ENCODE measurements at places on chromosomes 16 and 17.

GRCh38 chr17:7573324-7574080 lies 5.9 kb upstream of the CD68 start:
- DNase-seq, result peak; percentile 39

DNA sequence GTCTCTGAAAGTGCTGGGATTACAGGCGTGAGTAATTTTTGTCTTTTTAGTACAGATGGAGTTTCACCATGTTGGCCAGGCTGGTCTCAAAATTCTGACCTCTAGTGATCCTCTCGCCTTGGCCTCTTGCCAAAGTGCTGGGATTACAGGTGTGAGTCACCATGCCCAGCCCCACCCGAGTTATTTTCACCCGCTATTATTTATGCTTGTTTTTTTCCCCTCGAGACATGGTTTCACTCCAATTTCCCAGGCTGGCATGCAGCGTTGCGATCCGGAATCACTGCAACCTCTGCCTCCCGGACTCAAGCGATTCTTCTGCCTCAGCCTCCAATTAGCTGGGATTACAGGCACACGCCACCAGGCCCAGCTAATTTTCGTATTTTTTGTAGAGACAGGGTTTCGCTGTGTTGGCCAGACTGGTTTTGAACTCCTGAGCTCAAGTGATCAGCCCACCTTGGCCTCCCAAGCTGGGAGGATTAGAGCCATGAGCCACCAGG lies 9.2 kb downstream of the RPL23 start:
- DNase-seq, result no peak

DNA sequence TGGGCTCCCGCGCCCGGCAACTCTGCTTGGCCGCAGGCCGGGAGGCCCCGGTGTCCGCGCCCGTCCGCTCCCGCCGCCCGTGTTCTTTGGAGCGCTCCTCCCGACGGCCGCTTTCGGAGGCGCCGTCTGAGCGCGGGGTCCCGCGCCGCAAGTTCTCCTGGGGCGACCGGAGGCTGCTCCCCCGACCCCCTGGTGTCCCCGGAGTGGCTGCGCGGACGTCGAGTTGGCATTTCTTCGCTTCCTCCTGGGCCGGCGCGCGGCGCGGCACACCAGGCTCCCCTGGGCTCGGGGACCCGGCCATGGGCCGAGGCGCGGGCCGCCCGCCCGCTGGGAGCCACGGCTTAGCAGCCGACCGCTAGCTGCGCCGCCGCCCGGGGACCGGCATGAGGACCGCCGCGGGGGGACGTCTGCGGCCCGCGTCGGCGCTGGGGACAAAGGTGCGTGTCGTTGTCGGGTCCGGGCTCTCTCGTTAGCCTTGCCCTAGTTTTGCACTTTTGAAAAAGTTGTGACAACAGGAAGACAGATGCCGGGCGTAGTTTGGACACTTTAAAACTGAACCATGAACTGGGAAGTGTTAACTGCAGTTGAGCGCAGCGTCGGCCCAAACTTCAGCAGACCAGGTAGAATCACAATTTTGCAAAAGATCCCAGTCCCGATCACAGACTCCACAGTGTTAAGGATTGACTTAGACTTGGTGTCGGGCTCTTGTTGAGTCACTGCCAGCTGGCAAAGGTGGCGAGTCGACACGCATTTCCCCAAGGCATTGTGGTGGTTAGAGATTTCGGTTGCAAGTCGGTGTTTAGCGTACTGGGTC lies 700 bp downstream of the UBN1 start:
- peak; percentile 16 for DNase-seq

- DNase-seq, result no peak
Observed at GRCh38 chr17:82892899-82893565, 53.2 kb upstream of the ZNF750 start.

DNA sequence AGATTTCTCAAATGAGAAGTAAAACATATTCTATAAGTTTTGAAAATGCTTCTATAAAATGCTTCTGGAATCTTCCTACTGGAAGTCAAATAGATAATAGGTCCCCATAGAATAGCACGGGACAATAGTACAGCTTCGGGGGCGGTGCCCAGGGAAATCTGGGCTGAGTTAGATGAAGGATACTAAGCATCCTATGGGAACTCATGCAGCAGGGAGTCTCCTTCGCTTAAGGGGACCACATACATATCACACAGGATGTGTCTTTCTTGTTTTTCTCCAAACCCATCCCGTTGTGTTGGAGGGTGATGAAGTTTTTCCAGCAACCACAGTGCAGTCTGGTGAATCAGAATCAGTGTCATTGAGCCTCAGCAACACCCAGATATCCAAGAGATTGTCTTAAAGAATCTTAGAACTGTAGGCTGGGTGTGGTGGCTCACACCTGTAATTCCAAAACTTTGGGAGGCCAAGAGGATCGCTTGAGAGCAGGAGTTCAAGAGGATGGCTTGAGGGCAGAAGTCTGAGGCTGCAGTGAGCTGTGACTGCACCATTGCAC lies 84.2 kb downstream of the PITPNC1 start:
- DNase-seq, result no peak

- DNase-seq, result no peak
Observed at GRCh38 chr17:37146086-37147064, 197.6 kb downstream of the AATF start.

GRCh38 chr16:10169904-10170410 lies 12.3 kb downstream of the GRIN2A start:
- DNase-seq, result no peak

DNA sequence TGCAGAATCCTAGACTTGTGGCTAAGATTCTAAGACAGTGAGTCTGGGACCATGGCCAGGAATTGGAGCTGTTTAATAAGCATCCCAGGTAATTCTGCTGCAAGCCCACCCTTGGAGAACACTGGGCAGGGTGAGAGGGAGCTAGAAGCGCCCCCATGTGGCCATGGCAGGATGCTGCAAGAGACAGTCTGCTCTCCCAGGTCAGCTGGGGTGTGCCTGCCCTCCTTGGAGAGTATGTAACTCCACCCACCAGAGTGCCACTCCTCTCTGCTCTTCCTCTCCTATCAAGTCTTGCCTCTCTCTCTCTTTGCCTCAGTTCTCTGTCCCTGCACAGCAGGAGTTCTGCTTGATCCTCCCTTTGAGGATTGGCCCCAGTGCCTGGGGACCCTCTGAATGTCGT lies 14.9 kb downstream of the RCVRN start:
- DNase-seq, result no peak

- DNase-seq, result no peak
Observed at GRCh38 chr16:22293137-22294106, 3.8 kb upstream of the POLR3E start.

All from NCI-H2107 (cell line).